ENCODE measurements at places on chromosomes 6 and 20.

DNA sequence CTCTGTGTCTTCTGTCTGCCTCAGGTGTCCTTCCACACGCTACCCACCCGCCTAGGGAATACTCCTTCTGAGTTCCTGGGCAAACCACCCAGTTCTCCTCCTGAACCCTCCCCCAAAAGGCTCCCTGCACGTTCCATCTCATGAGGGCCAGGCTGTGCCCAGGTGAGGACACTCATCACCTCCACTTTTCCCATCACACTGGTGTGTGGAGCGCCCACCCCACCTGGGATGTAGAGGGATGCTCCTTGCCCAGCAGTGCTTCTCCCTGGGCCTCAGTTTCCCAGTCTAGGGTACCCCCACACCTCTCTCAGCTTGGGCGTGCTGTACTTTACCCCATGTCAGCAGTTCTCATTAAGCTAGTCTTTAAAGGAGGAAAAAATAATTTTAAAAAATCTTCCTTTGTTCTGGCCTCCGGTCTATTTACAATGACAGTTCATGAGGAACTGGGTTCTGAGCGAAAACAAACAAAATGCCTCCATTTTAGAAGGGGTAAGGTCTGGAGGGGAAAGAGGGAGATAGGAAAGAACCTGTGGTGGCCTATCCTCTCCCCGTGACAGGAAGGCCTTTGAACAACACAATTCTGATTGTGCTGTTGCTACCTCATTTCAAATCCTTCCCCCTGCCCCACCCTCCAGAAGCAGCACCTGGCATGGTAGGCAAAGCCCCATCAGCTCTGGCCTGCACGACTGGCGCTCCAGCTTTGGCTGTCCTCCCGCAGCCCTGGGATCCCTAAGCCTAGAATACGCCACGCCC lies 1.7 kb upstream of the C20orf203 start:
- no peak for DNase-seq

GRCh38 chr20:49534255-49534712 lies 33.7 kb downstream of the PTGIS start:
- peak; percentile 82 for DNase-seq

DNA sequence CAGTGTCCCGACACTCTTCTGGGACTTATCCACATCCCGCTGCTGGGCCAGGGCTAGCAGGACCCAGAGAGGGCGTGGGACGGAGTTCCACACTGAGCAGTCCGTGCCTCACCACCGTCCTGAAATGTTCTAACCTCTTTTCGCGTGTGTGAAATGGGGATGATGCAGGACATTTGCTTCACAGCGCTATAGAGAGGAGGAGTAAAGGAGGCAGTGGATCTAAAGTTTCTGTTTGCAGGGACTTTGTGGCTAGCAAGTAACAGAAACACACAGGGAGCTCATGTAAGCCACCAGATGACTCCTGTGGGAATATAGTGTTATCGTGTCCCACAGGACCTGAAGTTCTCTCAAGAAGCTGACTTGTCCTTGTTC lies 634 bp downstream of the ITPA start:
- no peak for DNase-seq

DNA sequence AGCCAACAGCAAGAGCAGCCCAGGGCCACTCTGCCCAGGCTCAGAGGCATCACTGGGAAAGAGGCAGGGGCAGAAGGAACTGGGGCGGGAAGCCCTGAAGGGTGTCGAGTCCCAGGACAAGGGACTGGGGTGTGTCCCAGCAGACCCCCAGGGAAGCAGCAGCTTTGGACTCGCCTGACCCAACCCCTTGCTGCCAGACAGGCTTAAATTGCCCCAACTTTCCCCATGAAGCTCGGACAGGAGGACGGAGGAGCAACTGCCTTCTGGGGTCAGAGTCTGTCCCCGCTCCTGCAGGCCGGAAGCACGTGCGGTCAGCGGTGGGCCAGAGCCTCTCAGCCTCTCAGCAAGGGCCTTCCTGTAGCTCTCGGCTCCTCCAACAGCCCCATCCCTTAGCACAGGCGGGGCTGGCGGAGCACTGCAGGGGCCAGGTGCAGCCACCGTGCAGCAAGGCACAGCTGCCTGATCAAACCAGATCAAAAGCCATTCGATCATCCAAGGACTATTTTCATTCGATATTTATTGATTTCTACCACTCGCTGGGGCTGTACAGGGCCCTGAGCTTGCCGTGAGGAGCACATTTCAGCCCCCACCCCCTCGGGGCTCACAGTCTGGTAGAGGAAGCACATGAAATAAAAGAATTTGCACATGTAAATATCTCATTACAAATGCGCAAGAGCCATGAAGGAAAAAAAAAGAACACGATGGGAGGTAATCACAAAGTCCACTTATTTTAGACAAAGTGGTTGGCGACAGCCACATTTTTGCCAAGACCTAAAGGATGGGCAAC lies 31.8 kb upstream of the STX16 start:
- no peak for DNase-seq

- no peak for DNase-seq
Observed at GRCh38 chr6:163667372-163668060, 253.0 kb downstream of the QKI start.

Measured in activated CD8-positive, alpha-beta memory T cell treated with anti-CD3 and anti-CD28 coated beads for 24 hours (primary cell).